Stimulated activated CD8-positive, alpha-beta memory T cell treated with anti-CD3 and anti-CD28 coated beads, Interleukin-15, amount 100 ng/mL, for 4 hours (primary cell): ENCODE measurements at places on chromosomes 2 and 18.

DNA sequence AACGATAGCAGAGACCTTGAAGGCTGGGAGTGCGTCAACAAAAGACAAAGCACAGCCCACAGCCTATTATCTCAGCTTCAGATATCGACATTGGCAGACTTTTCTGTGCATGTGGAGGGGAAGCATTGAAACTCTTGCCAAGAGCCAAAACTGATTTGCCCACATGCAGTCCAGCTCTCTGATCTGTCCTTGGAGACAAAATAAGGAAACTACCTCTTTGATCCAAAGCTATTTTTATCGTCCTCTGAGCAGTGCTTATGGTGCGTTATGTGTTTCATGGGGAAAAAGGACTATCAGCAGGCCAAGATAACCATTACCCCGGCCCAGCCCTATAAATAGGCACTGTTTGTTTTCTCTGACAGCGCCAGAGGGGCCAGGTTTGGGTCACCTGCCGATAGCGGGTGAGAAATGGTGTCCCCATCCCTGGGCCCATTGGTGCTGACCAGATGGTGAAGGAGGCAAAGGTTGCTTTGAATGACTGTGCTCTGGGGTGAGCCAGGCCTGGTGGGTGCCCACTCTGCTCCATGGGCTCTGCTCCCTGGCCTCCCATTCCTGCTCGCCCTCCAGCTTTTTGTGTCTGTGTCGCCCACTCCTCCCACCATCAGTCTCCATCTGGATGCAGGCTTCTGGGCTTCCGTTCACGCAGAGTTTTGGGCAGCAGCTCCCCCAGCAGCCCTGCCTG lies 176.1 kb upstream of the HS6ST1 start:
- DNase-seq = no peak

DNA sequence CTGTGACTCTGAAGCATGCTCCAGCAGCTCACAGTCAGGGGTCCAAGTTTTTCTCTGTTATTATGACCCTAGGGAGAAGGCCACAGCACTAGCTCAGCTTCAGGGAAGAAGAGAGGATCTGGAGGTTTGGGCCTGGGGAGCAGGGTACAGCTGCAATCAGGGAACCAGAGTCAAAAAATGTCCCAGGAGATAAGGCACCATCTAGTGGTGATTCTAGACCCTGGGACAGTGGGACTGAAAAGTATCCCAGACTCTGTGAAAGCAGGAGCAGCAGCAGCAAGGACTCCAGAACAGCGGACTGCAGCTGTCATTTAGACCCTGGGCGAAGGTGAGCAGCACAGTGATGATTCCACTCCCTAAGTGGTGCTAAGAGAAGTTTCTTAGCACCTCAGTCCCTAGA lies 278.4 kb upstream of the DDX18 start:
- DNase-seq = no peak

GRCh38 chr2:149313512-149313972 lies 16.8 kb upstream of the LYPD6 start:
- DNase-seq = no peak

DNA sequence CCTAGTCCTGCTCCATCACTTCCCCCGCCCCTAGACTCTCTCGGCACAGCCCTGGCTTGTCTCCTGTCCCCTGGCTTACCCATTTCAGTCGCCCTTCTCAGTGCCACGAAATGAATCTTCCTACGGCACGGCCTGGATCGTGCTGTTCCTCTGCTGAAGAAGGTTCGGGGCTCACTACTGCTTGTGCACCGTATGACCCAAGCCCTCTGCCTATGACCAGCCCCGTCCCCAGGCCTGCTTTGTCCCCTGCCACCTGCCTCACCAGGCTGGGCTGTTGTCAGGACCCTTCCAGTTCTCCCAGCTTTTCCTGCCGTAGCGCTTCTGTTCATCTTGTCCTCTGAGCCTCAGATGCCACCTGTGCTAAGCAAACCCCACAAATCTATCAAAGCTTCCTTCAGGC lies 13.9 kb downstream of the CHMP1B start:
- DNase-seq = no peak

DNA sequence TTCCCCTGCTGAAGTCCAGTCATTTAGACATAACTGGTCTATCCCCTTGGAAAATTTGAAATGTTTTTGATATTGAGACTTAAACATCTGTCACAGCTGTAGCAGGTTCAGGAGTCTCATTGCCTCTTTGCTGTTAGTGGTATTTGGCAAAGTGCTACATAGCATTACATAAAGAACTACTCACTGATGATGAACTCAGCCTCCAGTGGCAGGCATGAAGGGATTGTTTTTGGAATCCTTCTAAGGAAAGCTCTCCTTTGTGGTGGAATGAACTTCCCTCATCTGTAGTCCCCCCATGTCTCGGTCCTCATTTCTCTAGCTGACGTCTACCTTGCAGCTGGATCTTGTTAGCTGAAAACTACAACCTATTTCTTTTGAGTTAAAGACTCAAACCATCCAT lies 111.6 kb downstream of the TACR1 start:
- no peak for DNase-seq
